ENCODE measurements at places on chromosomes 12 and 14.

- DNase-seq = no peak
Observed at GRCh38 chr12:58731096-58731495, 189.2 kb downstream of the LRIG3 start.

DNA sequence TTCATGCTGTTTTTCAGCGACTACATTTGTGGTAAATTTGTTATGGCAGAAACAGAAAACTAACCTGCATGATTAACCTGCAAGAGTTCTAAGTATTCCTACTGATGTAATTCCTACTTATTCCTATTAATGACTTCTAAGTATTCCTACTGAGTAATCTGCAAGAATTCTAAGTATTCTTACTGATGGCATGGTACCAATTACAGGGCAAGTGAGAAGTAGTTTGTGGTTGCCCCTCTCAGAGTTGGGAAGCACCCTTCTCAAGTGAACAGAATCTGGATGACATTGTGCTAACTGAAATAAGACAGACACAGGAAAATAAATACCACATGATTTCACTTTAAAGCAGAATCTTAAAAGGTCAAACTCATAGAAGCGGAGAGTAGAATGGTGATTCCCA is 100.9 kb upstream of the CPNE8 start:
- DNase-seq = no peak

GRCh38 chr14:89198544-89199329 is 218.3 kb downstream of the FOXN3 start:
- no peak for DNase-seq

DNA sequence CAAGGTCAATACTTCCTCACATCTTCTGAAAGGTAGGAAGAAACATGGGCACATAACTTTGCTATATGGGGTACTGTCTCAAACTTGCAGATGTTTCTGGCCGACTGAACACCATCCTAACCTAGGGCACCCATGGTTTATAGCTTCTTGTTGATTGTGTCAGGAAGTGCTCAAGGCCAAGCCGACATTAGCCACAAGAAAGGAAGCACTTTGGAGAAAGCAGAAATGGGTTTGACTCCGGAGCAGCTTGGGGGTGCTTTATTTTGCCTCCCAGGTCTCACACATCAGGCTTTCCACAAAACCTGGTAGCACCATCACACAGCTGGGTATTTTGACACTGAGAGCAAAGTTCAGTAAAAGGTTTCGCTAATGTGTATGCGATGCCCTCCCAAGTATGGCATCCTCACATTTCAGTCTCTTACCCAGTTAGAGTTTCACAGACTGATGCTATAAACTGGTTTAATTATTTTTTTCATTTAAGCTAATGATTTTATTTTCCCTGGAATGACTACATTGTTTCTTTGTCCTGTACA is 25.2 kb upstream of the BHLHE41 start:
- DNase-seq = no peak

DNA sequence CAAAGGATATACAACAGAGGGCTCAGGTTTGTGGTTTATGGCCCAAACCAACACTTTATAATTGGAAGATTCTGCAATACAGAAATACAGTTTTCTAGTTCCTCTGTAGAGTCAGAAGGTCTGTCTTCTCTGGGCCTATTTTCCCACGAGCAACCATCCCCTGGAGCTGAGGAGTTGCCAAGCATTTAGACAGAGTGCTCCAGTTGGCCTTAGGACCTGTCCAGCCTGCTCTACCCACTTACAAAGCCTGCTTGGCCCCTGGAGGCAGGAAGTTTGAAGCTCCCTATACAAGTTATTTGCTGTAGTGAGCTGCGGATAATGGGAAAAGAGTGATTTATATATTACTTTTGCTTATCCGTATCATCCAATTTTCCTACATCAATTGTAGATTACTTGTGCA is 60.8 kb upstream of the HSPB8 start:
- DNase-seq = no peak

GRCh38 chr12:124477107-124477915 is 90.1 kb downstream of the NCOR2 start:
- DNase-seq = no peak

DNA sequence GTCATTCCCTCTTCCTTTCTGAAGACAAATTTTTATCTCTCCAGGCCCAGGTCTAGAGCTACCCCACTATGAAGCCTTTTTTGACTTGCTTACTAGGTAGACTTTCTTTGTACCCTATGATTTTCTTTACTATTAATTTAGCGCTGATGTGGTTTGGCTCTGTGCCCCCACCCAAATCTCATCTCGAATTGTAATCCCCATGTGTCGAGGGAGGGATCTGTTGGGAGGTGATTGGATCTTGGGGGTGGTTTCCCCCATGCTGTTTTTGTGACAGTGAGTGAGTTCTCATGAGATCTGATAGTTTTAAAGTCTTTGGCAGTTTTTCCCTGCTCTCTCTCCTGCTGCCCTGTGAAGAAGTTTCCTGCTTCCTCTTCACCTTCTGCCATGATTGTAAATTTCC is 118.1 kb downstream of the SLC38A1 start:
- no peak for DNase-seq

GRCh38 chr12:57319678-57320469 is 68.9 kb upstream of the STAC3 start:
- no peak for DNase-seq

DNA sequence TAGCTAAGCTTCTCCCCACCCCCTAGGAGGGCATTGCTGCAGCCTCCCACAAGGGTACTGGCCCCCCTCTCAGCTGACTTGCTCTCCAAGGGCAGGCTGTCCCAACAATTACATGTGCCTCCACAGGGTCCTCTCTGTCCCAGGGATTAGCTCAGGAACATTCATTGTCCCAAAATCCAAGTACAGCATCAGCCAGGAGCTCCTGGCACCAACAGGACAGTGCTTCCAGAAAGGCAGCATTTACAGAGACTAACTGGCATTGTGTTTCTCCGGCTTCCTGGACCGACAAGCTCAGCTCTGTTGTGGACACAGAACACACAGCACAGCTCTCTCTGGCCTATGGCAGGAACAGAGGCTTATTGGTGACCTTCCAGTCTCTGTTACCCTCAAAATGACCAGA is 21.7 kb downstream of the ABCD4 start:
- DNase-seq = no peak

DNA sequence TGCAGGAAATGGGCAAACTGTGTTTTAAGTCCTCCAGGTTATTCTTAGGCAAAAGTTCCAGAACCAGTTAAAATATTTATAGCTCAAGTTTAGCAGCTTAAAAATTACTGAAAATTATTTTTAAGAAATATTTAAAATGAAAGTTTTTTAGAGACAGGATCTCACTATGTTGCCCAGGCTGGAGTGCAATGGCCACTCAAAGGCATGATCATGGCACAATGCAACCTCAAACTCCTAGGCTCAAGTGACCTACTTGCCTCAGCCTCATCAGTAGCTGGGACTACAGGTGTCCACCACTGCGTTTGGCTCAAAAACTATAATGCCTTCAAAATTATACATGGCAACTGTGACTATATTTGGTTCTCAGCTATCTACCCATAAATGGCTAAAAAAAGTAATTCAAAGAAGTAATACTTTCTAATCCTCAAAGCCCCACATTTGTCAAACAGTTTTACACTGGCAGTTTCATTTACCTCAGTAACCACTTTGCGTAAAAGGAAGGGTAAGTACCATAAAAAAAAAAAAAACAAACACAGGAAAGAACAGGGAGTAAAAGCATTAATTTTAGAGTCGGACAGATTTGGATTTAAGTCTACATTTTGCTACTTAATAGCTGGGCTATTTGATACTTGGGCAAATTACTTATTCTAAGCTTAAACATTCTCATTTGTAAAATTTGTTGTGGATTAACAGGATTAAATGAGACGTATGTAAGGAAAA is 9.2 kb downstream of the KLHL28 start:
- no peak for DNase-seq

DNA sequence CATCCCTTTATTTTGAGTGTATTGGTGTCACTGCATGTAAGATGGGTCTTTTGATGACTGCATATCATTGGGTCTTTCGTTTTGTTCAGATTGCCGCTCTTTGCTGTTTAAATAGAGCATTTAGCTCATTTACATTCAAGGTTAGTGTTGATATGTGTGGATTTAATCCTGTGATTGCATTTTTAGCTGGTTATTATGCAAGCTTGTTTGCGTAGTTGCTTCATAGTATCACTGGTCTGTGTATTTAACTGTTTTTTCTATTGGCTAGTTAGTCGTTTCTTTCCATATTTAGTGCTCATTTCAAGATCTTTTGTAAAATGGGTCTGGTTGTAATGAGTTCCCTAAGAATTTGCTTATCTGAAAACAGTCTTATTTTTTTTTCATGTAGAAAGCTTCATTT is 1170.6 kb upstream of the SEL1L start:
- no peak for DNase-seq

DNA sequence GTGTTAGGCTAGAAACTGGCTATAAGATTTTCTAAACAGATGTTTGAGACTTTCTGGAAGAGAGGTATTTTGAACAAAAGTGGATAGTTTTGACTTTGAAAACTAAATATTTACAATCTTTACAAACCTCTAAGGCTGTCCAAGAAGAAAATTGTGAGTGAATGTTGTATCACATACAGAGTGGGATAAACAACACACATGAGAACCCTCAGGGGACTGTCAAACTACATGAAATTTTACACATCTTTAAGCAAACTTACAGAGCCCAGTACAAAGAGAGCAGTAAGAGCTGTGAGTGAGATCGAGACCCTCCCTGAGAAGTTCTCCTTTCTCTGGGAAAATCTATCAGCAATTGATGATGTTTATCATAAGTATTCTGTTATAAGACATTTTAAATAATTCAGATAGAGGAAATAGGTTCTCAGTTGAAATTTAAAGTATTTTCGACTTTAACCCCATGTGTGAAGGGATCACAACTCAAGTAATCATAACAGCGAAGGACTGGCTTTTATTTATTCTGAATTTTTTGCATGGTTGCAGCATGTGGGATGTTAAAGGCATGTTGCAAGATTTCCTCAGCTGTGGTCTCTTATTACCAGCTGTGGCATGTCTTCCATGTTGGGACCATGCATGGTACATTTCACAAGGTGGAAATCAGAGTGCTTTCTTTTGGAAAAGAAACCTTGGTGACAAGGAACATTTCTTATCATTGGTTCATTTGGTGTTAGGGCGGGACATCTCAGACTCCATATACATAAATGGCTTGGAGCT is 264.0 kb upstream of the PRICKLE1 start:
- no peak for DNase-seq

DNA sequence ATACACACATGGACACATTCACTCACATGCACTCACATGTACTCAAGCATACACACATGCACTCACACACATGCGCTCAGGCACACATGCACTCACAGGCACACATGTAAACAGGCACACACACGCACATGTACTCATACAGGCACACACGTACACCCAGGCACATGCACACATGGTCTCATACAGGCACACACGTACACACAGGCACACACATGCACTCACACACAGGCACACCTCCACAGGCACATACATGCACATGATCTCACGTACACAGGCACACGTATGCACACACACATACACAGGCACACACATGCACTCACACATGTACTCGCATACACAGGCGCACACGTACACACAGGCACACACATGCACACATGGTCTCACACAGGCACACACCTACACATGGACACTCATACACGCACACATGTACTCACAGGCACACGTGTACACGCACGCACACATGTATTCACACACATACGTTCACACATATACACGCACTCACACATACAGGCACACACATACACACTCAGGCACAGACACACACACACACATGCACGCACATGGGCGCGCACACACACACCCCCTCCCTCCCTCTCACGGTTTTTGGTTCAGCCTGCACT is 138.9 kb downstream of the CACNA1C start:
- DNase-seq = no peak

DNA sequence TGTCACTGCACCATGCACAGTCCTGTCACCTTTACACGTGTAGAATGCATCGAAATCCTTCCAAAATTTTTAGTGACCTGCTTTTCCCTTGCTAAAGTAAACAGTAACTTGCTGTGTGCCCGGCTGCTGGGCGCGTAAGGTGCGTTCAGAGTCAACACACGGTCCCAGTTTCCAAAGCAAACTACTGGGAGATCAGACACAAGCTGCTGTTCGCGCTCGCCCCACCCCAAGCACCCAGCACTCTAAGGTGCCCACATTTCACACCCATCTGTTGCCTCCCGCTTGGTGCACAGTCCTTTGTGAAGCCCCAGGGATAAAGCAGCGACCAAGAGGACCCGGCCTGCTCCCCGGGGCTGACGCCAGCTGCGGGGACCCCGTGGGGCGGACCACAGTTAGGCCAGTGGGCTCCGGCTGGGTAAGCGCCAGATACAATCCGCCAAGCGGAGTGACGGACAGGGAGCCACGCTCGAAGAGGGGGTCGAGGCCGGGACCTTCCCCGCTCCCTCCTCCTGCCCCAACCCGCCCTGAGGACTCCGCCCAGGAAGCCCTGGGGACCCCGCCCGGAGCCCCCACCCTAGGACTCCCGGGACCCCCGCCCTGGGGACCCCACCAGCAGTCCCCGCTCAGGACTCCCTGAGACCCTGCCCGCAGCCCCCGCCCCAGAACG is 633 bp downstream of the STX2 start:
- no peak for DNase-seq

GRCh38 chr12:16245209-16245608 is 32.3 kb downstream of the SLC15A5 start:
- no peak for DNase-seq

DNA sequence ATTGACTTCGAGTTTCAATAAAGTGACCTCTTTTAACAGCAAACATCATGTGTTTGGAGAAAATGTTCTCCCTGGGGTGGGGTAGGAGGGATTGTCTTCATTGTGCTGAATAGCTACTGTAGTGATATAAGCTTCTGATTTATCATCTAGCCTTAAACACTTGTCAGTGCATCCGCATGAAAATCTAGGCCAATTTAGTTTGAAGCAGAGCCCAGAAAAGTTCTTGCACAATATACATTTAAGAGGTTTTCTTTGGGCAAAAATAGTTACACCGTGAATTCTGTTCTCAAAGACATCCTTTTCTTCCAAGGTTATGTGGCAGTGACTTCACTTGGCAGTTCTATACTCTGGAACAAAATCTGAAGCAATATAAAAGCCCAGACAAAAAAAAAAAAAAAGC is 136.0 kb upstream of the IFNG-AS1 start:
- DNase-seq = no peak

DNA sequence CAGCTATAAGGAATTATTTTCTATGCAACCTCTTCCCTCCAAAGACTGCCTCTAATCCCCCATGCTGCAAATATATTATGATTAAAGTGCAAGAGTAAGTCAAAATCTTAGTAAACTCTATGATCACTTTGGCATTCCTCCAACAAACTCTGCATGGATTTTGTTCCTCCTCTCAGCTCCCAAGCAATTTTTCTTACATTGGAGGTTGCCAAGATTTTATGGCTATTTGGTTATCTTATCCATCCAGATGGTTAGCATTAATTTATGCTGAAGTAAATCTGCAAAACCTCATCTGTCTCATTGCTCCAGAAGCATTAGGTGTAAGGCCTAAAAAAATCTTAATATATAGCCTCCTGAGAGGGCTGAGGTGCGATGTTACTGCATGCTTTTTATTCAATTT is 228.1 kb downstream of the CHST11 start:
- no peak for DNase-seq

DNA sequence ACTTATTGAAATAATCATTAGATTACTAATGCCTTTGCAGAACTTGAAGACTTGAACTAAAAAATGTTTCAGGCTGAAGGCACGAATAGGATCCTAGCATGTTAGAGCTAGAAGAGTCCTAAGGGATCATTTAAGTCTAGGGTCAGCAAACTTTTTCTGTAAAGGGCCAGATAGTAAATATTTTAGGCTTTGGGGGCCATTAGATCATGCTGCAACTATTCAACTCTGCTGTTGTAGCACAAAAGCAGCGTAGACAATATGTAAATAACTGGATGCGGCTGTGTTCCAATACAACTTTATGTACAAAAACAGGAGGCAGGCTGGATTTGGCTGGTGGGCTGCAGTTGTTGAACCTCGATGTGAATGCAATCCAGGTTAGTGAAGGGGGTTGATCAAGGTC is 221.7 kb downstream of the ATP23 start:
- no peak for DNase-seq
